ENCODE measurements at places on chromosomes 11 and 22.

DNA sequence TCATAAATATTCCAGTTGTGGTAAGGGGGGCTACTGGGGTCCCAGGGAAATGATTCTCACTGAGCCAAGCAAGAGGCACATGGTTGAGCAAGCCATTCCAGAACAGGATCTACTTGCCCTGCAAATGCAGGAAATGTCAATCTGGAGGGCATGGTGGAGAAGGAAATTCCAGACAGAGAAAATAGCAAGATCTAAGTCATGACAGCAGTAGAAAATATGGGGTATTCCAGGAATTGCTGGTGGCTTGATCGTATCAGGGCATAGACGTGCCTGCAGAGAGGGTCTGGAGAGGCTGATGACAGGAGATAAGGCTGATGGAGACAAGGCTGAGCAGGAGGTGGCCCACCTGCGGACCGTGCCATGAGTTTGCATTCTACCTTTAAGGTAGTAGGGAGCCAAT is 566.3 kb upstream of the CADM1 start:
- no peak for DNase-seq

DNA sequence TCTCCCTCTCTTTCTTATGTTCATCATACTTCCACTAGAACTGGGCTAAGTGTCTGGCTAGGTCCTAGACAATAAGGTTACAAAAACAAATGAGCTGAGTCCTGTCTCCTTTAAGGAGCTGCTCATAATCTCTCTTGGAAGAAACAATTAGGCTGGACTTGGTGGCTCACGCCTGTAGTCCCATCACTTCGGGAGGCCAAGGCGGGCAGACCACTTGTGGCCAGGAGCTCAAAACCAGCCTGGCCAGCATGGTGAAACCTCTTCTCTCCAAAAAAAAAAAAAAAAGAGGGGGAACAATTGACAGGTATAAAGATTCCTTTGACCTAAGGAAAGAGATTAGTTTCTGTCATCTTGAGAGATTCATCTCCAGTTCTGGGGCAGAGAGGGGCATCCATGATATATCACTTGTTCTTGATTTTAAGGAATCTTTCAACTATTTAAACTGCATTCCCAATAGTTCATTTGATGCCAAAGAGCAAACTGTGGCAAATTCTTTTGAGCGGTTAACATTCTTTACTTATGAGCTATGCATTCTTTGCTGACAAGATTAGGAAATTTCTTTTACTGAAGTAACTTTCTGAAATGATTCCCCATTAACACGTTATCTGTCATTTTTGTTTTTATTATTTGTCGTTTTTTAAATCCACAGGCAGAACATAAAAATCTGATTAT is 125.5 kb downstream of the C11orf87 start:
- no peak for DNase-seq

DNA sequence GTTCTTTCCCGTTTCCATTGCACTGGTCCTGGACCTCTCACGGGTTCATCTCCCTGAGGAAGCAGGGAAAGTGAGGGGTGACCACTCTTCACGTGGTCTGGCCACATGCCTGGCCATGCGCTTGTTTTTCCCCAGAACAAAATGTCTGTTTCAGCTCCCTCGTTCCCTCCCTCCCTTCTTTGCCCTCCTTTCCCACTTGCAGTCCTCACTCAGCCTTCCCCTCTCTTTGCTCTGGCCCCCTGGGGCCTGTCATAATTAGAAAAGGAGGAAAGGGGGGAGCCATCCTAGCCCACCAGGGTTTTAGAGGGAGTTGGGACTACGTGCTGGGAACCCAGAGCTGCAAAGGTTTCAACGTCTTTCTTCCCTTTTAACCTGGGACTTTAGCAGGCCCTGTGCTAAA is 52.8 kb upstream of the CADM1 start:
- no peak for DNase-seq

GRCh38 chr11:33655842-33656600 is 44.6 kb downstream of the C11orf91 start:
- no peak for DNase-seq

GRCh38 chr11:5129457-5129877 is 8.7 kb downstream of the OR52A5 start:
- peak; percentile 58 for DNase-seq
